Fibroblast of skin of scalp (primary cell): ENCODE measurements at places on chromosomes 5 and 9.

DNA sequence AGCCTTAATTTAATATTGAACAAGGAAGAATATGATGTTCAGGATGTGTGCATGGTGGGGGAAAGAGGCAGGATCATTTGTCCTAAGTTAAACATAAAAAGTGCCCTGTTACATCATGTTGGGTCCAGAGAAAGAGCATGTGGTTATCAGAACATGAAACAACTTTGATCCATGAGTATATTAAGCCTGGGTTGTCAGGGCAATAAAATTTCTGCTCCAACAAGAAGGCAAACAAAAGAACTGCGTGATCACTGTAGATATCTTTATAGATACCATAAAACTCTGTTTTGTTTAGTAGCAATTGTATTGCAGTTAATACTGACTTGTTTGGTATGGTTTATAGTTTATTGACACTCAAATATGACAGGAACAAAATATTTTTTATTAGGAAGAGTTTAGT lies 35.2 kb downstream of the PCA3 start:
- DNase-seq, result no peak

DNA sequence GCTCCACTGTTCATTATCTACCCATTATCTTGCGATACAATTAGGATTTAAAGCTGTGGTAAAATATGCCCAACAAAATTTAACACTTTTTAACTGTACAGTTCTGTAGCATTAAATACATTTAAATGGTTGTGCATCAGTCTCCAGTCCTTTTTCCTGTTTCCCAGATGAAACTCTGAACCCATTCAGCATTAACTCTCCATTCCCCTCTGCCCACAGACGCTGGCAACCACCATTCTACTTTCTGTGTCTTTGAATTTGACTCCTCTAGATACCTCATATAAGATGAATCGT lies 2.9 kb upstream of the TRIM7 start:
- DNase-seq, result no peak

- DNase-seq, result no peak
These were observed 52.2 kb downstream of the ROPN1L start for GRCh38 chr5:10493884-10494283.

DNA sequence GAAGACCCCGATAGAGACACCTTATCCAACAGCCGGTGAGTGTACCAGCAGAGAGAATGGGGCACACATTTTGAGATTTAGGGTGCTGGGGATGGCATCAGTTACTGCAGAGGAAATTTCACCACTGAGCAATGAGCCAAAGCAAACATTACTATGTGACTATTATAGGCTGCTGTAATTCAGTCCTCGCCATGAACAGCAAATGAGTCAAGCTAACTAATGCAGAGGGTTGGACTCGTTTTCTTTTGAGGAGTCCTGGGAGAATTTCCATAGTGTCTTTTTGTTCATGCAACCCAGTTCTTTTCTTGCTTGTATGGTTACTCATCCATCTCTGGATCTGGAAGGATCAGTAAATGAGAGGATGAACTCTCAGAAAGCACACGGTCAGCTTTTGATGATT lies 323.8 kb downstream of the PSAT1 start:
- DNase-seq, result peak; percentile 89

- no peak for DNase-seq
These were observed 27.2 kb downstream of the DEPDC1B start for GRCh38 chr5:60672693-60673264.

DNA sequence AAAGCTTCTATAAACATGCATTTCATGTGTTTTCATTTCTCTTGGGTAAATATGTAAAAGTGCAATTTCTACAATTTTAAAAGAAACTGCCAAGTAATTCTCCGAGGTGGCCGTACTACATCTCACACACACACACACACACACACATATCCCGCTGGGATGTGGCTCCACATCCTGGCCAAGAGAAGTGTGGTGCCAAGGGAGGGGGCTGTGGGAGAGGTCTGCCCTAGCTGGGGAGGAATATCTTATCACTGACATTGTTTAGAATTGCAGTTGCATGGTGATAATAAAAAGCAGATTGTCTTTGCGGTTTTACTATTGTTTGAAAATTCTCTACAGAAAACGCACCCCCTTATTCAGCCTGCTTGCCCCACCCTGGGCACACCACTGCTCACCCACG lies 558.4 kb downstream of the BNC2 start:
- DNase-seq, result peak; percentile 78

- no peak for DNase-seq
These were observed 65.3 kb downstream of the OLFM1 start for GRCh38 chr9:135152614-135153334.

DNA sequence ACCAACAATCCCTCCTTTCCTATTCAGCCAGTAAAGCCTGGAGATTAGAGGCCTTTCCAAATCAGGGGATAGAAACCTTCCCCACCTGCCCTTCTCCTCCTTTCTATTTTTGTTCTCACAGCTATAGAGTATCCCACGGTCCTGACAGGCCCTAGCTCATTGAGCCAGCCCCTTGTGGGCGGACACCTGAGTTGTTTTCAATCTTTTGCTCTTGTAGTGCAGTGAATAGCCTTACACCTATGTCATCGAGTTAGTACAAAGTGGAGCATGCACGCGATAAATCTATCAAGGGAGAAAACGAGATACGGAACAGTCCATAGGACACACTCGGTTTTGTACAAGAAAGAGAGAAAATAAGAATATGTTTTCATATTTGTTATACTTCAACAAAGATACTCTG lies 77.2 kb downstream of the TSPAN17 start:
- DNase-seq, result no peak

DNA sequence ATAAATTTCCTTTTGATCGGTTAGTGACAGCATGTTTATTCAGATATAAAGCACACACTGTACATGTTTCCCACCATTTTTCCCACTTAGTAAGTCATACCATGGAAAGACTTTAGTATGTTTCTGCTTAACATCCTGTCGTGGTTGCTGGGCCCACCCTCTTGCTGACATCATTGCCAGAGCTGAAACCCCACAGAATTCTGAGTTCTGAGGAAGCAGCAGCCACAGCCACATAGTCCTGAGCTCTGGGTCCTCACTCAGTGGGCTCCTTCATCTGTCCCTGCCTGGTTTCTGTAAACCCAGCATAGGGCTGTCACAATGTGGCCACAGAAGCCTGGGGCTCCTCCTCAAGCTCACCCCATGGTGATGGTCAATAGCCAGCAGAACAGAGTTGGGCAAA lies 441.5 kb downstream of the ENC1 start:
- DNase-seq, result peak; percentile 71

GRCh38 chr9:110750272-110750671 lies 81.7 kb downstream of the MUSK start:
- peak; percentile 34 for DNase-seq

GRCh38 chr5:163564321-163564938 lies 59.0 kb downstream of the MAT2B start:
- DNase-seq, result peak; percentile 65
